ENCODE measurements at places on chromosomes 11 and 22.

- no peak for DNase-seq
Observed at GRCh38 chr11:102603091-102603490, 22.0 kb downstream of the MMP20 start.

DNA sequence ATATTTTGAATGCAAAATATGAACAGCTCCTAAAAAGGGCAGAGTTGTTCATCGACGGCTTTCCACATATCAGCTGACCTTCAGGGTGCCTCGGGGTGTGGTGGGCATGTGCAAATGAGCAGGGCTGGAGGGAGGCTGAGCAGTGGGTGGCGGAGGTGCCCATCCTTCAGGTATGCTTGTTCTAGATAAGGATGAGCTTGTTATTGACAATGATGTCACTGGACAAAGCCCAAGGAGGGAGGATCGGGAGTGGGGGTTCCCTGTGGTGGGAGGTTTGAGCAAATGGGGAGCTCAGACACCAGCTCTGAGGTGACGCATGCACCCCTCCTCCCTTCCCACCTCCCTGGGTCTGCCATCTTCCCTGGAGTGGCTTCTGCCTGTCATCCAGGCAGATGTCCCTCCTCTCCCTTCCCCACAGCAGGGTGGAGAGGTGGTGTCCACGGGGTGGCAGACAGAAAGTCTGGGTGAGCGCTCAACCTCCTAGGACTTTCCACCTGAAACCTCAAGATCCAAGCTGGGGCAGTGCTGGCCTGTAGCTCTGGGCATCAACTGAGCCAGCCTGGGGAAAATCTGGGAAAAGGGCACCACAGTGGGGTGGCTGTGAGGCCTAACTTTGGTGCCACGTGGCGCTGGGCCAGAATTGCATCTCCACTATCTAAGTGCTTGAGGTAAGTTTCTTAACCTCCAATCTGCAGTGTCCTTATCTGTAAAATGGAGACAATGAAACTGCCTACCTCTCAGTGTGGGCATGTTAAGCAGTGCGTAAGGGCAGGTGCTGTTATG lies 106.3 kb upstream of the THY1 start:
- DNase-seq: no peak

GRCh38 chr11:123973816-123974215 lies 3.8 kb downstream of the OR10S1 start:
- peak; percentile 88 for DNase-seq

- no peak for DNase-seq
Observed at GRCh38 chr22:22005945-22006595, 23.5 kb upstream of the TOP3B start.

GRCh38 chr11:1232883-1233321 lies 10.0 kb downstream of the MUC5B start:
- no peak for DNase-seq

- no peak for DNase-seq
Observed at GRCh38 chr22:23133922-23134321, 7.9 kb downstream of the RSPH14 start.

GRCh38 chr11:104432526-104432925 lies 268.6 kb upstream of the PDGFD start:
- DNase-seq: no peak

GRCh38 chr11:130452940-130453339 lies 4.5 kb downstream of the ADAMTS15 start:
- DNase-seq: no peak

DNA sequence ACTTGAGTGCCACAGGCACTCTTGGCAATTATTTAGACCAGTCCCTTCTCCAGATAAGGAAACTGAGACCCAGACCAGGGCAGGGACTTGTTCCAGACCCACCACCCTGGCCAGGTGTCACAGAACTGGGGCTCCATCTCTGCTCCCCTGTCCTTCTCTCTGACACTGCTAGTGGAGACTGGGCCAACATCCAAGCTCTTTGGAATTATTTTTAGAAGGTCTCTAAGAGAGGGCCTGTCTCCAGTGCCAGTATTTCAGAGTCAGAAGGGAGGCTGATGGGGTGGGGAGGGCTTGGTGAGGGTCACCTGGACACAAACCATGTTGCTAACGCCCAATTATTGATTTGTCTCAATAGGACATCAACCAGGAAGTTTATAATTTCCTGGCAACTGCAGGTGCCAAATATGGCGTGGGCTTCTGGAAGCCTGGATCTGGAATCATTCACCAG lies 32.7 kb downstream of the POLR3H start:
- DNase-seq: no peak

DNA sequence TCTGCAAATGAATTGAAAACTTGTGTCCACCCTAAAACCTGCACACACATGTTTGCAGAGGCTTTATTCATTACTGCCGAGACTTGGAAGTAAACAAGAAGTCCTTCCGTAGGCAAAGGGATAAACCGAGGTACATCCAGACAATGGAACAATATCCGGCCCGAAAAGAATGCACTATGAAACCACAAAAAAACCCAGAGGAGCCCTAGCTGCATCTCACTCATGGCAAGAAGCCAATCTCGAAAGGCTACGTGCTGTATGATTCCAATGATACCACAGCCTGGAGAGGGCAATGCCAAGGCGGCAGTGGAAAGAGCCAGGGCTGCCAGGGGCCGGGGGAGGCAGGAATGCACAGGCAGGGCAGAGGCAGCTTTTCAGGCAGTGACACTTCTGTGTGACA lies 3.2 kb upstream of the MRPL23 start:
- peak; percentile 25 for DNase-seq

DNA sequence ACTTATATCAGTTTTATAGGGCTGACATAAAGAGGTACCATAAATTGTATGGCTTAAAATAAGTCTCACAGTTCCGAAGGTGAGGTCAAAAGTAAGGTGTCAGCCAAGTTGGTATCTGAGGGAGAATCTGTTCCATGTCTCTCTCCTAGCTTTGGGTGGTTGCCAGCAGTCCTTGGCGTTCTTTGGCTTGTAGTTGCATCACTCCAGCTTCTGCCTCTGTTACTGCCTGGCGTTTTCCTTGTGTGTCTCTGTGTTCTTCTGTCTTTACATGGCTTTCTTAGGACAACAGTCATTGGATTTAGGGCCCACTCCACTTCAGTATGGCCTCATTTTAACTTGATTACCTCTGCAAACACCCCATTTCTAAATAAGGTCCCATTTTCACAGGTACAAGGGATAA lies 16.7 kb downstream of the MMP7 start:
- no peak for DNase-seq

- DNase-seq: no peak
Observed at GRCh38 chr11:115993590-115993989, 489.4 kb upstream of the CADM1 start.

DNA sequence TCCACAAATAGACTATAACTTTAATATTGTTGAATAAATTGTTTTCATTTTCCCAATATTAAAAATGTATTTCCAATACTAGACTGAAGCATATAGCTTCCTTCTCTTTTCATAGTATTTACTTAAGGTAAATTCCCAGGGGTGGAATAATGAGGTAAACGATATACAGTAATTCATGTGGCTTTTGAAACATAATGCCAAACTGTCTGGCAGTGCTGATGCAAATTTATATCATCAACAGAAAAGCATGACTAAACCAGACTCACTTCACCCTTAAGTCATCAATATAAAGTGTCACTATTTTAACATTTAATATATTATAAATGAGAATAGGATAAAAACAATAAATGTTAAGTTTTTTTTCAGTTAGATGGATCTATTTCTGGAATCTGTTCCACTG lies 13.6 kb downstream of the C2CD3 start:
- no peak for DNase-seq

DNA sequence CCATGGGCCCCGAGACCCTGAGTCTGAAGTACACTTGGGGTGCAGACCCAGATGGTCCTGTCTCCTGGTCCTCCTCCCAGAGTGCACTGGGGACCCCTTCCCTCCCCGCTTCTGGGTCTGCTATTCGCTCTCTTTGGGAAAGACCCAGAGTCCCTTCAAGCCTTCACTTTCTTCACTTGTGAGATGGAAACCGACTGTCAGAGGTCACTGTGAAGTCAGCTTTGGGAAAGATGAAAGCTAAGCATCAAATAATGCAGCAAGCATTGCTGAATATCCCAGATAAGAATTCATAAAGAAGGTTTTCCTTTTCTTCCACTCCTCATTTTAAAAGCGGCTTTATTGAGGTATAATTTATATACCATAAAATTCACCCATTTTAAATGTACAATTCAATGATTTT lies 105.0 kb upstream of the CSNK2A3 start:
- no peak for DNase-seq

All from glomerular endothelial cell (primary cell).